ENCODE measurements at places on chromosomes 2 and 18.
A peak's percentile ranks its signal among the peaks of the same experiment; 100 is the strongest.

GRCh38 chr2:76044701-76045100 is 334.0 kb upstream of the GCFC2 start:
- DNase-seq, result no peak

GRCh38 chr18:23259701-23260681 is 124.7 kb downstream of the CABLES1 start:
- DNase-seq, result no peak

- DNase-seq, result no peak
Observed at GRCh38 chr2:39479696-39480095, 42.6 kb upstream of the MAP4K3 start.

DNA sequence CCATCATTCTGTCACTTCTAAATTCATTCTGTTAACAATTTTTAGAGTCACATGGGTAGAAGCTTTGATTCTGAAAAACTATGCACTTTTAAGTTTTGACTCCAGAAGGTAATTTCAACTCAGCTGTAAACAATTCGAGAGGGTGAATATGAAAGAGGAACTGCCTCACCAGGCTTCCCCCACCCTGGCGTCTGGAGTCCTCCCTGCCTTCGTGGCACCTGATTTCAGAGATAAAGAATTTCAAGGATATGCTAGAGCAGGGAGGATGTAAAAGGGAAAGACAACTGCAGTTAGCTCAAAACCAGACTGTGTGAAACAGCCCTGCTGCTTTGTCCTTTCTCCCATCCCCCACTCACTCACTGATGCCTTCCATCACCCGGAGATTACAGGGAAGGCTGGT is 40.7 kb downstream of the ONECUT2 start:
- DNase-seq, result peak; percentile 4

- no peak for DNase-seq
Observed at GRCh38 chr2:145116056-145116455, 596.1 kb upstream of the ZEB2 start.

- DNase-seq, result no peak
Observed at GRCh38 chr2:190841707-190842505, 38.7 kb upstream of the GLS start.

- no peak for DNase-seq
Observed at GRCh38 chr2:130997198-130997597, 96.1 kb downstream of the FAM168B start.

DNA sequence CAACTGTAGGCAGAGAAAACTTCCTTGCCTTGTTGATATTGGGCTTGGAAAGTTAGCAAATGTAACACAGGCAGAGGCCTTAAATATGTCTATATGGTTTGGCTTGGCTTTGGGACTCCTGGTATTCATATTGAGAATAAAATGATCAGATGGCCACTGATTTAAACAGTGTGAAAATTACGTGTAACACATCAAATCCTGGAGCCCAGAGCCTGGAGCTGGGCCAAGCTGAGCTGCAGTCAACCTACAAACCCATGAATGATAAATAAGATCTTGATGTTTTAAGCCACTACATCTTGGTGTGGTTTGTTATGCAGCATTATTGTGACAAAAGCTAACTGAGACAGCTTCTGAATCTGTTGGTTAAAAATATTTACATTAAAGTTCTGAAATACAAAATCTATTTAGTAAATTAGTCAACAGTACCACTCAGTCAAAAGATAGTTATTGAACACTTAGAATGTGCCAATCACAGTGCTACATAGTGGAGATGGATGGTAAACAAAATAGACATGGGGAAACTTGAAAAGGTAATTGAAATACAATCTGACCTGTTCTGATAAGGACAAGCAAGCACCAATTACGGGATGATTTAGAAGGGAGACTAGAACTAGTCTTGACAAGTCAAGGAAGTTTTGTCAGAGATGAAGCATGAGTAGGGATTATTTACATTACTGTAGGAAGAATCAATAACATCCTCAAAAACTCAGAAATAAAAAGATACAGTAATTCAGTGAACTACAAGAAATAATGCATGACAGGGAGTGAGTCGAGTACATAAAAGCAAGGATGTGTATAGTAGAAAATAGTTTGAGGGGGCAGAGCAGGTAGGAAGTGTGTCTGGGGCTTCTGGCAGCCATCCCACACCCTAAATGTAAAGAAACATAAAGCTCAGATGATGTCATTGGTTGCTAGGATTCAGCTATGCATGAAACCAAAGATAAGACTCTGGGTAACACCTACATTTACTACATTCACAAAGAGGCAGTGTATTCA is 157.7 kb downstream of the HNMT start:
- DNase-seq, result no peak

DNA sequence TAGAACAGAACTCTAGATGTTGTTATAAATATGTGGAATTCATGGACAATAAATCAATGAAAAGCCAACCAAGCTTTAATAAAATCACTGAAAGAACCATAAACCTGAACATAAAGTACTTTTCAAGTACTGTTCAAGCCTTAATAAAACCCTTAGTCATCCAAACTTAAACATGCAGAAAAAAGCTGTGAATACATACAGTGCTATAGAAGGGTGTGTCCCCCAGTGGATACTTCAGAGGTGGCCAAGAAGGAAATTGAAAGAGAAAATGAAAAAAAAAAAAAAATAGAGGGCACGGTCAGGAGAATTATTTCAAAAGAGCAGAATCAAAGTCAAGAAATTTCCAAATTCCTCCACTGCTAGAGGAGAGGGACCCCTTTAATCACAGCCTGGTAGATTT is 141.1 kb downstream of the SP100 start:
- peak; percentile 8 for DNase-seq

DNA sequence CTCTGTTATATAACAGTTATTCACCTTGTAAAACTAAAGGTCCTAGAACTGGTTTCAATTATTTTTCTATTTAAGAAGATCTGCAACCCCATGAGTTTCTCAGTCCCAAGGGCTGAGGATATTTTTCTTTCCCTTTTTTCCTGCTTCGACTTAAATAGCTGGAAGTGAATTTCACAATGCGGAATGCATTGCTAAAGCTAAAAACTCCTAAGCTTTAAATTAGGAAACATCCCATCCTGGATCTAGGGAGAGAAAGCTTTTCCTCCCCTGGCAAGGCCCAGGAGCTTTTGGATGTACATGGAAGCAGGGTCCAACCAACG is 1.4 kb downstream of the RFX8 start:
- DNase-seq, result no peak

DNA sequence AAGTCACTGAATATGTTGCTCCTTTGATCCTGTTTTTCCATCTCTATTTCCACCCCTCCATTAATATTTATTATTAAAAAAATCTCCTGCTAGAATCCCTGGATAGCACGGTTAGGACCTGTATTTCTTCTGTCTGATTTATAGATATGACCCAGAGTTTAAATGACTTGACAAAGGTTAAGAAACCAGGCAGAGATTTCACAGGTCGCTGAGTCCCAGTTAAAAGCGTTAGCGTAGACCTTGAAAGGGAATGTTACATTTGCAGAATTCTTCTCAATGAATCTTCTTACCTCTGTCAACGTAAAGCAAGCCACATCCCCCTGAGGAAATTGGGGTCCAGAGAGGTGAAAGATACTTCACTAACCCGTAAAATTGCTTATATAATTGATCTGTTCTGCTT is 220.2 kb downstream of the GCA start:
- no peak for DNase-seq

DNA sequence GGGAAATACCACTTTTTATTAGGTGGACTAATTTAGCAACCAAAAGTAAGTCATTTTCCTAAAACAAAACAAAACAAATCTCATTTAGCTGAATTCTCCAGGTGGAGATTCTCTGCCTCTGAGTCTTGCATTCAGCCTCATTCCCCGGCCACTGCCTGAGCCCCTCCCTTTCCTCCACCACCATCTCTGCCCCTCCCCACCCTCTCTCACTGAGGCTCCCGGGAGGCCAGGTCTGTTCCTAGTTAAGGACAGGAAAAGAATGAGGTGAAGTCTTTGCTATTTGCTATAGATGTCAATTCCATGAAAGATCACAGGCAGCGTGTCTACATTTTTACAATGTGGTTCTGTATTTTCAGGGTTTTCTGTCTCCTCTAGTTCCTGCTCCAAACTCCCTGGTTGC is 83.0 kb upstream of the SOX11 start:
- DNase-seq, result no peak

DNA sequence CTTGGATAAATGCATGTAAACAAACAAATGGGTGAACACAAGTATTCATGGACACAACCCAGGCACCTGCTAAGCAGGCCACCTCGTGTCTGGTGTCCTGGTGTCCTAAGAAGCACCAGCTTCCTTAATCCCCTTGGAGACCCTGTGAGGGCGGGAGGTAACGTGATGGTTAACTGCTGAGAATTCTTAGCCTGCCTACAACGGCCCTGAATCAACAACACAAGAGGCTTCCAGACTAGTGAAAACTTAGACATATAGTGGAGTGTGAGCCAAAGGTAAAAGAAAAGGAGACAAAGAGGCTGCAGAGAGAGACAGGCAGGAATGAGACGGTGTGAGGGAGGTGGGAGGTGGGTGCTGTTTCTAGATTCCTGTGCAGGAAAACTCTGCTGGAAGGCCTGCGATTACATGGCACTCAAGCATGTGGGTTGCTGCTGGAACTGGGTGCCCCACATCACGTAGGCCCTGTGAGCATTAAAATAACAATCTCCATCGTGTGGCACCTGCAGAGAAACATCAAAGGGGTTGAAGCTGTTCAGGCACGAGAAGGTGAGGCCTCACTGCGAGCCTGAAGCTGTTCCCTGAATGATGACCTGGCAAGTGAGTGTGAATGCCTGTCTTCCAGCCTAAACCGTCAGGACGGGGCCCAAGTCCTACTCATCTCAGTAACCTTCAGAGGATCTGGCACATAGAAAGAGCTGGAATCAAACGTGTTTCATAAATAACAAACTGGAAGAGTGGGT is 64.2 kb downstream of the RPL37A start:
- DNase-seq, result no peak

- no peak for DNase-seq
Observed at GRCh38 chr2:190215620-190216019, 104.0 kb downstream of the HIBCH start.

GRCh38 chr2:134249755-134250154 is 4.1 kb upstream of the MGAT5 start:
- DNase-seq, result no peak

DNA sequence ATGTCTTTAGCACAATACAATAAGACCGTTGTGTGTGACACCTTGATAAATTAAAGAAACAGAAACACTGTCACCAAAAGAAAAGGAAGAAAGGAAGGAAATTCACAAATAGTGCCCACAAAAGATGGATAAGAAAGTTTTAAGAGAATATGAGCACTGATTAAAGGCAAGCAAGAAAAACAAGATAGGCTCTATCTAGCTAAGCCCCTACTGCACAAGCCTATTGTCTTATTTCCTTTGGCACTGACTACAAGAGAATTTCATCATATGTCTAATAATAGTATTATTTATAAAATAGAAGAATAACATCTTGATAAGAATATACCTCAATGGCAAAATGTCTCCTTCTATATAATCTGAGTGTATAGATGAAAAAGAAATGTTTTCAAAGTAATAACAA is 335.7 kb downstream of the NCKAP5 start:
- DNase-seq, result no peak

GRCh38 chr2:80530442-80531064 is 226.0 kb upstream of the LRRTM1 start:
- no peak for DNase-seq

- no peak for DNase-seq
Observed at GRCh38 chr2:226487573-226487972, 312.0 kb downstream of the IRS1 start.

GRCh38 chr2:197255543-197255942 is 55.0 kb downstream of the ANKRD44 start:
- peak; percentile 94 for DNase-seq

GRCh38 chr2:119422360-119423107 is 9.1 kb upstream of the TMEM37 start:
- no peak for DNase-seq

- DNase-seq, result no peak
Observed at GRCh38 chr18:39058386-39059000, 1492.9 kb upstream of the CELF4 start.

- no peak for DNase-seq
Observed at GRCh38 chr2:36547906-36548305, 50.1 kb downstream of the FEZ2 start.

DNA sequence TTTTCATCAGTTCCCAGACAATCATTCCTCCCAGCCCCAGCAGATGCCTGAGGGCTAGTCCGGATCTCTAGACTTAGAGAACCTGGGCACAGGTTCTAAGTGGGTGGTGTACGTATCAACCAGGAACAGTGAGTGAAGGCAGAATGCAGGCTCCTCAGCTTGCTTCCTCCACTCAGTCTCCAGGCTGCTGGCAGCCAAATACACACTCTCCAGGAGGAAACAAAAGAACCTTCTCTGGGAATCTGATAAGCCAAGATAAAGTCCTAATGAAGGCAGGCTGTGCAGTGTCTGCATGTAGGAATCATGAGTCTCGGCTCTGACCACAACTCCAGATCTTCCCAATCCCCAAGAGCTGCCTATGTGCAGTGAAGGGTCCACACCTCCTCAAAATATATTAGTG is 245.7 kb downstream of the SP3 start:
- DNase-seq, result no peak

DNA sequence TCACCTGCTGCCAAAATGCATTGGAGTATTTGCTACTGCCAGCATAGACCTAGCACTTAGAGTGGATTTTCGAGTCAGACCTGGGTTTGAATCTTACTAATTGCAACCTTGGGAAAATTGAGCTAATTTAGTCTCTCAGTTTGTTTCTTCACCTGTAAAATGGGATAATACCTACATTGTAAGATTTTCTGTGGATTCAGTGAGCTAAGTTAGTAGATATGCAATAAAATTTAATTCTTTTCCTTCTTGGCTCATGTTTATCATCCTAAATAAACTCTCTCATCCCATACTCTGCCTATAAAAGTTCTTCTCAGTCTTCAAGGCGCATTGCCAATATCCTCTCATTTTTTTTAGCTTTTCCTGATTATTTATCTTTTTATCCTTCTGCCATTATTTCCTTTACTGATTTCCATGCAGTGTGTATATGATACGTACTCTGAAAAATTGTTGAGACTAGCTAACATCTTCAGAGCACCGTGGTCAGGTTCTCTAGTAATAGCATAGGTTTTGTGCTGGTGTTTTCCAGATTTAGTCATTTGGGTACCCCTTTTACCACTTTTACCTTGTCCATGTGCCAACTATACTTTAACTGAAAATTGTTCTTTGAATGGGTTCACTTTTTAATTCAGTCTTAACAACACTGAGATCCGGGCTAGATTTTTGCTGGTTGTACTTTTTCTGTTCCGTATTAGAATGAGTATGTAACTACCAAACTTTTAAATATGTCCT is 7.3 kb downstream of the CEP192 start:
- no peak for DNase-seq

DNA sequence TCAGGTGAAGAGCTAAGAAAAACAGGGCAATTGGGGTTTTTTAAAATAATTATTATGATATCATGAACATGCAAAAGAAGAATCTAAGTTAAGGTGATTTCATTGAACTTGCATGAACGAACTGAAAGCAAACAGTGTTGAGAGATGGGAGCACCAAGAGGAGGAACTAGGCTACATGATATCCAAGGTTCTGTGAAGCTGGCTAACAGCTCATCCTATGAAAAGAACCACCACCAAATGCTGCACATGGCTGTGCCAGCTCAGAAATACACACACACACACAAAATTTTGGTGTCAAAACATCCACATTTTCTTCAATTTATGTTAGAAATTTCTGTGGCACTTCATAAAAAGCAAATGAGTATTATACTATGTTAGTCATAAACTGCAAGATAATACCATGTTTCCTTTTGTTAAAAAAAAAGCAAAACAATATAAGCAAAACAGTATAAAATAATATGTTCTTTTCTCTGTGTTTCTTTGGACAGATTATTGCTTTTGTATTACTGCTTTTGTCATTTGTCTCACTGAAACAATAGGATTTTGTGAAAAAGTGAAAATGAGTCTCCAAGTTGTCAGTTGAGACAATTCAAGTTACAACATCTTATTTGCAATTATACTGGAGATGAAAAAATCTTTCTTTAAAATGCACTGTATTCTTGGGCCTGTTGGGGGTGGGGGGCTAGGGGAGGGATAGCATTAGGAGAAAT is 12.6 kb upstream of the TTC32 start:
- no peak for DNase-seq
